ENCODE measurements at places on chromosomes 2 and 18.

GRCh38 chr18:31798399-31798798 lies 37.7 kb upstream of the SLC25A52 start:
- no peak for DNase-seq

DNA sequence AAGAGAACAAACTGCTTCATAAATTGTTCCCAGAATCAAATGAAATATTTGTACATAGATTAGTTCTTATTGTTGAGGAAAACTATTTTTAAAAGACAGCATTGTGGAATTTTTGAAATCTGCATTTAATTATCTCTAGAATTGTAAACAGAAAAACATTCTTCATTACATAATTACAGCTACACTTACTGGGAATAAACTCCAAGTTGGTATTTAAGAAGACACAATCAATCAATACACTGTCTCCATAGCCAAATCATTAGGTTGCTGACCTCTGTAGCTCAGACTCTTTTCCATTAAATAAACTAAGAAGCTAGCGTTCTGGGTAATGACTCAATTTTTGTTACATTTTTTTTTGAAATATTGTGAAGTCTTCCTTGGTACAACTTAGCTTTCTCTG lies 70.2 kb upstream of the PIEZO2 start:
- no peak for DNase-seq

GRCh38 chr18:31685097-31686082 lies 1.0 kb upstream of the B4GALT6 start:
- peak; percentile 15 for DNase-seq

- no peak for DNase-seq
These were observed 76.8 kb upstream of the THUMPD2 start for GRCh38 chr2:39855856-39856255.

GRCh38 chr2:238738917-238739316 lies 109.0 kb upstream of the TWIST2 start:
- DNase-seq, result no peak

GRCh38 chr2:26609839-26610277 lies 31.3 kb downstream of the CIB4 start:
- no peak for DNase-seq

DNA sequence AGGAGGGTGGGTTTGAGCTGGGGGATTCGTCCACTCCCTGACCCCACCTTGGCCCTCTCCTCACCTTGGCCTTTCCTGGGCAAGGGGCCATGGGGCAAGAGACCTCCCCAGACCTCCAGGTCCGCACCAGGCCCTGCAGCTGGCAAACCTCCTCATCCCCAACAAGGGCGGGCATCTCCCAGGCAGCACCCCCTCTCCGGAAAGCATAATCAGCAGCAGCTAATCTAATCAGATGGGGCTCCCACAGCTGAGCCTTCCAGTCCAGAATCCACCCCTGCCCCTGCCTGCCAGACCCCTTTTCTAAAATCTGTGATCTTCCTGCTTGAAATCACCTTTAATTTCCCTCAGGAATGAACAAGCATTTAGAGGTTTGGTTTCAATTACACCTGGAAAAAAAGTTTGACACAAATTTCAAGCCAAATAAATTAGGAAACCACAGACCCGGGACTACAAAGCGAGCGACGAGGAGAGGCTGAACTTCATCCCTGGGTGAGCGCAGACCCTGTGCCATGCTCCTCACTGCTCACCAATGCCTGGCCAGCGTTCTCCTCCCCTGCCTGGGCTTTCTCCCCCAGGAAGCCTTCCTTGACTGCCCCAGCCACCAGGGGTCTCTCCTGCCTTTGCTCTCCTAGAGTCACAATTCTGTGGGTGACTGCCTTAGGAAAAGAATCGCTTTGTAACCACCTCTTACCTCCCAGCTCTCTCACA lies 143.0 kb upstream of the MYCN start:
- no peak for DNase-seq

Data from activated CD8-positive, alpha-beta memory T cell treated with anti-CD3 and anti-CD28 coated beads for 4 hours (primary cell).